ENCODE measurements at places on chromosomes 1 and 21.

DNA sequence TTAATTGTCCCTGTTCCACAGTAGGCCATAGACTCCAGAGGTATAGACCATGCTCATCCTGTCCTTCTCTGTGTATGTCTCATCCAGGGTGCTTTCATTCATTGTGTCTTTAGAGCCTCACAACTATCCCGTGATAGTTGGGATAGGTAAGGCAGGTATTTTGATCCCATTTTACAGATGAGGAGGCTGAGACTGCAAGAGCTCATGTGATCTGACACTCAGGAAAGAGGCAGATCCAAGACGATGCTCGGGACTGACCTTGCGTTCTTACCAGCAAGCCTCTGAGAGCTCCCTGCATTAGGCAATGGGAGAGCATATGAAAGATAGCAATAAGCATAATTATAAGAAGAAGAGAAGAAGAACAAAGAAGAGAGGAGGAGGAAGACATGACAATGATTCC is 42.8 kb downstream of the RCSD1 start:
- no peak for DNase-seq

GRCh38 chr1:173161510-173162221 is 45.5 kb downstream of the TNFSF4 start:
- no peak for DNase-seq

DNA sequence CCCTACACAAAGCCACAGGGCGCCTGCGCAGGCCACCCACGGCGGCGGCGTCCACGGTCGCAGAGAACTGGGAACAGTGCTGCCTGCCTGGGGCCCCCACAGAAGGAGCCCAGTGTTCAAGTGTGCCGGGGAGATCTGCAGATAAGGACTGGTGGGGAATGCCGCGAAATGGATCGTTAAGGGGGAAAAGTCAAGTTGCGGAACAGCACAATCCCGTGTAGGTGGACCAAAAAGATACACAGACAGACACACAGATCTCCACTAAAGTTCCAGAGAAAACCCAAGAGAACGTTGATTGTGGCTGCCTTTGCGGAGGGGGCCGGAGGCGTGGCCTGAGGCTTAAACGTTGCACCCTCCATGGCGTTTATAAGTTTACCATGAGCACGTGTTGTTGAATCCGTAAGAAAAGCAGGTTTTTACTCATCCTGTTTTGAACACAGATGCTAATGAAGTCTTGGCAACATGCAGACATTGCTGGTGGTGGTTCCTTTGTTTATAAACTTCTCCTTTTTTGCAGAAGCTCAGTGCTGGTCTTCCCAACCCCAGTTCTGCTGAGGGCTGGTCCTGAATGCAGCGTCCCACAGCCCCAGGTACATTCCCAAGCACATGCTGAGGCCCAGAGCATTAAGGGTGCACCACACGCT is 4.1 kb downstream of the SPATC1L start:
- DNase-seq = no peak

- DNase-seq = no peak
Observed at GRCh38 chr1:205568469-205569361, 63.1 kb downstream of the ELK4 start.

- no peak for DNase-seq
Observed at GRCh38 chr21:32457360-32457840, 44.9 kb downstream of the EVA1C start.

GRCh38 chr1:190320952-190321351 is 156.7 kb downstream of the BRINP3 start:
- DNase-seq = no peak

DNA sequence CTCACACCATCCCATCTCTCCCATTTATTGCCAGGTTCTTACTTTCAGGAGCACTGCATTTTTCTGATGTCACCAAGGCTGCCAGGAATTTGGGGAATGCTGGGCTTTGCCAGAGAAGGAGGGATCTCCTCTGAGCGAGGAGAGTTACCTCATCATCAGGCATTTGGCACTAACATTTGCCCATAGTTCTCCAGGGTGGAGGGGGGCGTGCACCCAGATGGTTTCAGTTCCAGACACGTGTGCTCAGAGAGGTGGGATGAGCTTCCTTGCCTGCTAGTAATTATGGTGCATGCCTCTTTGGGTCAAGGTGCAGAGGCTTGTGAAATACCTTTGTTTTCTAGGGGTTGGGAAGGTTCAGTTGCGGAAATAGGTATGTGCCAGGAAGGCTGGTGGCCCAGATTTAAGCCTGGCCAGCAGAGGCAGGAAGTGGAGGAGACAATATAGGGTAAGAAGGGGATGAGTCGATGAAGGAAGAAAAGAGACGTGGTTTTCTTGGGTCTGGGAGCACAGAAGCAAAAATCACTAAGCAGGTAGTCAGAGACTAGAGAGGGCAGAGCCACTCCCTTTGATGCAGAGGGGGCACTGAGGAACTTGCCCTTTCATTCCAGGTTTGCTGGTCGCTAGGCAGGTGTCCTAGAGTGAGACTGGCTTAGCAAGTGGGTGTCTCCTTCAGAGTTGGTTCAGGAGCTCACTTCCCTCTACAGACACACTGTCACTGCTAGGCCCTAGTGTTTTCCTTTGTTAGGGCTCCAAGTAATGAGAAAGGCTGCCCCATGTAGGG is 7.2 kb downstream of the TUFT1 start:
- no peak for DNase-seq

GRCh38 chr1:161838362-161838761 is 72.2 kb downstream of the ATF6 start:
- no peak for DNase-seq

- DNase-seq = no peak
Observed at GRCh38 chr1:9338397-9339246, 45.9 kb downstream of the SPSB1 start.

DNA sequence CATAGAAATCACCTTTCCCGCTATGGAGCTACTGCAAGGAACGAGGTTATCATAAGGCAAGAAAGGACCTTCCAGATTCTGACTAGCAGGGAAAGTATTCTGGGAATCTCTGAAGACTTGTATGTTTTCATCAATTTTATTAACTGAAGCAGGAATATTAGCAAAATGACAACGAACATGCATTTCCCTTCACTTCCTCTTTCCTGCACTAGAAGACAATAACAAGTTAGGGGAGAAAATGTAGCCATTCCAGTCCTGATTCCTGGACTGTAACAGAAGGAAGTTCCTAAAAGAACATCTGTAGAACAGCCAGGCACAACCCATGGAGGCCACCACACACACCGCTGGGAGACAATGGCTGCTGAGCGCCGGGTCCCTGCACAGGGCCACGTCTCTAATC is 106.8 kb downstream of the RAVER2 start:
- DNase-seq = no peak

DNA sequence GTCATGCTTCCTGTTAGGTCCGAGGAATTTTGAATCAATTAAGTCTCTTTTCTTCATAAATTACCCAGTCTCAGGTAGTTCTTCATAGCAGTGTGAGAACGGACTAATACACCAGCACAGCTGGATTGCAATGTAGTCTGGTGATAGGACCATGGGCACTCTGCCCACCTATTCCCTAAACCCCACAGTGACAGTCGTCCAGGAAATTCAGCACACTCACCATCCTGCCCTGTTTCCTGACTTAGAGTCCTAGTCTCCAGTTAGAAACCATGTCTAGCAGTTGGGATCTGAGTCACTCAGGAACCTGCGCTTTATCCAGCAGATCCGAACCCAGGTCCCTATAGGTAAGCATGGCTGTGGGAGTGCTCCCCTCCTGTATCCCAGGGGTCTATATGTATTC is 149.3 kb upstream of the TNR start:
- no peak for DNase-seq

GRCh38 chr1:181658581-181658980 is 175.3 kb downstream of the CACNA1E start:
- DNase-seq = no peak

DNA sequence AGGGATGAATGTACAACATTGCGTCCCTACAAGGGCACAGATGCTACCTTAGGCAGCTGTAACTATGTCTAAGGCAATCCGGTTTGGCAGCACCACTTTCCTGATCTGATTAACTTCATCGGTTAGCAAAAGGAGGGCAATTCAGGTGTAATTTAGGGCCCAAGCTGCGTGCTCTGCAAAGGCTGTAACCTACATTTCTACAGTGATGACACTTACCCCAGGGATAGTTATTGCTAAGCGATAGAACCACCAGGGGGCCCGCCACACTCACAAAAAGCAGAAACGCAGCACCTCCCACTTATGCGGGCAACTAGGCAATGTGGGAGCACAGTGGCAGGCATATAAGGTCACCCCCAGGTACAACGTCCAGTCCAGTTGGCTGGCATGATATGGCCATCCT is 113.5 kb downstream of the GDAP2 start:
- no peak for DNase-seq

DNA sequence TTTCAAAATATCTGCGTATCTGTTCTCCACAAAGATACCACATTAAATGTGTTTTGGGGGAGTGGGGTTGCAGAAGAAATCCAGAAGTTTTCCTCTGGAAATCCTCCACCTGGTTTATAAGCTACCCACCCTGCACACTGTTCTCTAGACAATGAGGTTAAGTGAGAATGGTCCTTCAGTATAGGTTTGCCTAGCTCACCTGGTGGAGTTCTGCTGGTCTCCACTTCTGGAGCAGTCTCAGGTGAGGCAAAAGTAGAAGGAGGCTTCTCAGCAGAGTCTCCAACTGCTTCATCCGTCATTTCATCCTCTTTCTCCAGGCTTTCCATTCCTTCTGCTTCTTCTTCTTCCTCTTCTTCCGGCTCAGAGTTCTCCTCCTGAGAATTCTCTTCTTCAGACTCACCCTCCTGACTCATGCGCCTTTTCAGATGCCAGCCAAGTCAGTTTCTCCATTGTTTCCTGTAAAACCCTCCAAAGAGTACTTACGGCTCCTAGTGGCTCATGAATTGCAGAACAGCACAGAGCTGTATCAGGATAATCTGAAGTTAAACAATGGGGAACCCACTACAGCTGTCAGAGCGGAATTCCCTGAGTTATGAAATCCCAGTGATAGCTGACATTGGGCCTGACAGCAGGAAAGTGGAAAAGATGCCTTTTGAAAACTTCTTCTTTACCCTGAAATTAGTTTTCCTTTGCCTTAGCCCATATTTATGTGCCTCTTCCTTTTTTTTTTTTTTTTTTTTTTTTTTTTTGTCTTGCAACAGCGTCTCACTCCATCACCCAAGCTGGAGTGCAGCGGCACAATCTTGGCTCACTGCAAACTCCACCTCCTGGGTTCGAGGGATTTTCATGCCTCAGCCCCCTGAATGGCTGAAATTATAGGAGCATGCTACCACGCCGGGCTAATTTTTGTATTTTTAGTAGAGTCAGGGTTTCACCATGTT is 38.5 kb downstream of the MSTO1 start:
- DNase-seq = no peak

DNA sequence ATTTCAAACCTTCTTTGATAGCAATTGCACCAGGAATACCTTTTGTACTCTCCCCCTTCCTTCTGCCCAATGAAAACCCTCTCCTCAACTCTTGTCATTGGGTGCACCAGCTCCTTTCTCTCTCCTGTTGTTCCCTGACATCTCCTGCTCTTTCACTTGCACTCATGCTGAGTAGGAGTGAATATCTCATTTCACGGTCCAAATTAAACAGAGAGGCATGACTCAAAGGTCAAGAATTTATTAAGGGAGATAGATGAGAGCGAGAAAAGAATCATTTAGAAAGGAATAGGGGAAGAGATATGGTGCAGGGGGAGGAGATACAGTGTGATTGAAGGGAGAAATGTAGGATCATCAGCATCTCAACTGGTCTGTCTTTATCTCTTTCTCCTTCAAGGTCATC is 22.1 kb downstream of the AIM2 start:
- DNase-seq = no peak

DNA sequence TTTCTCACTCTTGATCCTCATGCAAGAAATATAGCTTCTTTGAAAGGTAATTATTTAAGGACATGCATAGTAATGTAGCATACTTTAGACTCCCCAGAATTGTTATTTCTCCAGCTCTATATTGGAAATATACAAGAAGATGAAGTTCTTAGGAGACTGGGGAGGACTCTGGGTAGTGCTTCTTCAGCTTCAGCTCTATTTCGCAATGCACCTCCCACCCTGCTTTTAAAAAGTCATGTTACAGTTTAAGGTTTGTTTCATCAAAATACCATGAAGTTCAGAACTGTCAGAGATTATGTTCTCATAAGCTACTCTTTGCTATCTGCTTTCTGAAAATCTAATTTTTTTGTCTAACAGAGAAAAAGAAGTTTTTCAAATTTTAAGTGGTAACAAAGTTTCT is 586.2 kb upstream of the ADGRL4 start:
- DNase-seq = no peak

DNA sequence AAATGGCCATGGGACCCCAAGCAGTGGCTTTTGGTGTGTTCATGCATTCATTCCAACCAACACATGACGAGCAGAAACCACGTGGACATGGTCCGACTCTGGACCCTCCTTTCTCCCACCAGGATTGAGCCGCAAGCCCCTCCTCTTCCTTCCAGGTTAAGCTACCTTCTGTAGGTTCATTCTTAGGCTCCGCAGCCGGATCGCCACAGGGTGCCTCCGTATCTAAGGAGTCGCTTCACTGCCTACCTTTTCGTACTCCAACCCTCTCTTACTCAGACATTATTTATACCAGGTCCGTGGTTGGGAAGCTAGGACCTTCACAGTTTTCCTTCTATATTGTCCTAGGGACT is 63.6 kb downstream of the RHBG start:
- no peak for DNase-seq

DNA sequence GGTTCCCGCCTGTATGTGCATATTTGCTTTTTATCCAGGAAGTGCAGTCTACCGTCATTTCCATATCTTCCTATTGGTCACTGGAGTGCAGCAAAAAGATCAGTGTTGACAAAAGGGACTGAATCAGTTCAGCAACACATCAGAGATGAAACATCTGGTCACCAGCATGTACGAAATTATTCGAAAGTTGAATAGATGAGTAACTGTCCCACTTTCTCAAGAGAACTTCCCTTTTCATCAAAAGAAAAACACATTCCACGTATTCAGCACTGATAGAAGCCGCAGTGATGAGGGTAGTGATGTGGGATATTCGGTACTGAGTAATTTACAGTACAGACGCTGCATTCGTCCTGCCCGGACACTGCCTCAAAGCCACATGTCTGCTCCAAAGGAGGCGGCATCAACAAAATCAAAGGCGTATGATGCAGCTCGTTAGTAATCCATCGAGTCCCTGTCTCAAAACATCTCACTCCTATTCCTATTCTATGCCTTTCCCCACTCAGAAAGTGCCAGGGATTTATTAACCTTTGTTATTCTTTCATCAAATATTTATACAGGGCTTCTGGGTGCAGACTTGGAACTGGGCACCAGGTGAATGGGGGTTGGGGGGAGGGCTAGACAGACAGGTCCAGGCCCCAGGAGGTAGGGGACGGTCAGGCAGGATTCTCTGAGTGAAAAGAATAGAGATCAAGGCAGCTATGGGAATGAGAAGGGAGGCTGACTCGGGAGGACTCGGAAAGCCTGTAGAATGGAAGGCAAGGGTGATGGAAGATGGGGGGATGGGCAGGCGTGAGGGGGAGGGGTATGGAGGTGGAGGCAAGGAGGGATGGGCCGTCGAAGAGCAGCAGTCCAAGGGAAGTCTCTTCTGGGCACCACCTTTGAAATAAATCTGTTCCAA is 79.5 kb upstream of the SLC45A1 start:
- DNase-seq = no peak

Measured in activated gamma-delta T cell treated with Interleukin-2 at 50 U/mL for 16 hours (primary cell).